Foreskin melanocyte (primary cell): ENCODE measurements at places on chromosomes 7 and 10.

DNA sequence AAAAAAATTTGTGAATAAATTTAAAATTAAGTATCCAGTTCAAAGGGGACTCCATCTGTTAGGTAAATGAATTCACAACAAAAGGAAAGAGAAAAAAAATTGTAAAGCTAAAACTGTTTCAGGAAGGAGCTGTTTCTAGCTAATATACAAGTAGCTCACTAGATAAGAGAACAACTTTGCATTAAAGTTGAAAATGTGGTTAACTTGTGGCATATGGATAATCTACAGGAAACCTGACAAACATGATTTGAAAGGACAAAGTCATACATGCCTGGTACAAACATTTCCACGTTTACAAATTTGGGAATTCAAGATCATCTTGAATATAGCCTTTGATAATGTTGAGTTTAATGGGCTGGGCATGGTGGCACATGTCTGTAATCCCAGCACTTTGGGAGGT lies 8.9 kb downstream of the NT5C3A start:
- DNase-seq, result no peak

- DNase-seq, result no peak
Measured at GRCh38 chr7:106868364-106868763, 3.3 kb downstream of the PIK3CG start.

GRCh38 chr7:134140889-134141867 lies 14.0 kb downstream of the LRGUK start:
- DNase-seq, result peak; percentile 38

DNA sequence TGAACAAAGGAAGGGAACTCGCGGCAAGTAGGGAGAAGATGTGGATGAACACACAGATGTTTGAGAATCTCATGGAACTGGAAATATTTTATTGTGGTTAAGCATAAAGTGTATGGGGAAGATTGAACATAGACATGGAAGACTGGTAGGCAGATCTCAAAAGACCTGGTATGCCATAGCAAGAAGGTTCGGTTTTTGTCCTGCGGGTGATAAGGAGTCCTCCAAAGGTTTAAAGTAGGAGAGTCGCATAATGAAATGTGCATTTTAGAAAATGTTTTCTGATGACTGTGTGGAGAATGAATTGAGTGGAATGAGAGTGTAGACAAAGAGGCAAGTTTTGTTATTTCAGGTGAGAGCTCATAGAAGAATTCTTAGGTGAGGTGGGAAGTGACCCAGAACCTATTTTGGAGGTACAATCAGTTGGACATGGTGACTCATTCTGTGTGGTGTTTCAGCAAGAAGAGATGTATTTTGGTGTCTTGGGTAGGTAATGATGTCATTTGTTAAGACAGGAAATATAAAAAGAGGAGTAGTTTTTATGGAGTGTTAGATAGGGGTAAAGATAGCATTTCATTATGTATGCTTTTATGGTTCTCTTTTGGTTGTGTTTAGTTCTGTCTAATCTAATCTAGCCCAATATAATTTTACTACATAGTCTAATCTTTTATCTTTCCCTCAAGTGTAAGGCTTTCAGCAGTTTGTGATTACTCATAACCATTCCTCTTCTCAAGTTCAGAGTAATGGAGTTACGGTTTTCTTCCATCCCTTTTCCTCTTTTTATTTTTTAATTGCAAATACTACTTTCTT lies 239.2 kb downstream of the EXOC4 start:
- DNase-seq, result no peak

DNA sequence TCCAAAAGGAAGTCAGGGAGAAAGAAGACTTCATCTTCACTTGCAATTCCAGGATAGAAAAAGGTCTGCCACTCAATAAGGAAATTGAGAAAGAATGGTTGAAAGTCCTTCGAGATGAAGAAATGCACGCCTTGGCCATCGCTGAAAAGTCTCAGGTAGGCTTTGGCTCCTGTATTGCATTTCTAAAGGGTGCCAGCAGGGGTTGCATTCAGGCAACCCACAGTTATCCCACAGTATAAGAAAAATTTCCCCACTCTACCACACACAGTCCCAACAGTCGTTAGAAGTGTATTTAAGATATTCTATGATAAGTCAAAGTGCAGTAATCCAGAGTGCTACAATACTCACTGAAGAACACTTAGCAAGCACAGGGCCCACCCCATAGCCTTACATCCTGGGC lies 93.4 kb upstream of the FGL2 start:
- DNase-seq, result no peak

DNA sequence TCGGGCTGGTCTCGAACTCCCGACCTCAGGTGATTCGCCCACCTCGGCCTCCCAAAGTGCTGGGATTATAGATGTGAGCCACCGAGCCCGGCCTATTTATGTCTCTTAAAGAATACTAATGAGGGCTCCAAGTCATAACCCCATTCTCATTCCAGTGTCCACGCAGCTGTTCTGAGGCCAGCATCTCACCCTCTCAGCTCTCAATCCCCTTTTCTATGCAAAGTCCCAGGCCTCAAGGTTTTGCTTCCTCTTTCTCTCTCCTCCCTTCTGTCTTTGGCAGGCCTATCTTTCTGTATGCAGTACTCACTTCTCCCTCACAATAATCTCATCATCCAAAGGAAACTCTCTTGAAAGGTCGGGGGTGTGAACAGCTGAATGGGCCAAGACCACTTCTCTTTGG lies 28.0 kb upstream of the VSIR start:
- no peak for DNase-seq

- DNase-seq, result no peak
Measured at GRCh38 chr7:88299126-88299525, 7.6 kb downstream of the STEAP4 start.

- DNase-seq, result no peak
Measured at GRCh38 chr10:116049974-116050304, 223.1 kb downstream of the GFRA1 start.

DNA sequence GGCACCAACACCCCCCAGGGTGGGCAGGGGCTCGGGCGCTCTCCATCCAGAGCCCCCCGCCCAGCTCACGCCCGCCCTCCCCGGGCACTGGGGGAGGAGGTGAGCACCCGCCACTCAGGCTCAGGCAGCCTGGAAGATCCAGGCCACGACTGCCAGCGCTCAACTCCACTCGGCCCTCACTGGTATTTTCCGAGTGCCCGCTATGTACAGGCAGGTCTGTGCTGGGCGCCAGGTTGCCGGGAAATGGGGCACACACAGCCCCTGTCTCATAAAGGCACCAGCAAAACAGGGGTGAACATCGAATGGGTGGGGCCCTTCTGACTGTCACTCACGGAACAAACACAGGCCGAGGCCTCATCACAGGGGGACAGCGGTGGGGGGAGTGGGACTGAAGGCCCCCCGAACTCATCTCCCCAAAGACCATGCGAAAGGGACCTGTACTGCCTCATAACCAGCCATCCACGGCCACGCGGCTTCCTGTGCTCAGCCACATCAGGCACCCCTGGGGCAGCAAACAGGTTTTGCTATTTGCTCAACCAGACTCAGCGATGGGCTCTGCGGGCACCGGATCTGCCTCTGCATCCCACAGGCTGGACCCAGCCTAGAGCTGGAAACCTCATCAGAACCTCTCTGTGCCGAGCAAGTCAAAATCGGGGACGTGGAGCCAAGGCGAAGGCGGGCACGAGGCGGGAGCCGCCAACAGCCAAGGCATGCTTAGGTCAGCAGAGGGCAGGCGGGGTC lies 98.7 kb upstream of the DNAAF5 start:
- no peak for DNase-seq

DNA sequence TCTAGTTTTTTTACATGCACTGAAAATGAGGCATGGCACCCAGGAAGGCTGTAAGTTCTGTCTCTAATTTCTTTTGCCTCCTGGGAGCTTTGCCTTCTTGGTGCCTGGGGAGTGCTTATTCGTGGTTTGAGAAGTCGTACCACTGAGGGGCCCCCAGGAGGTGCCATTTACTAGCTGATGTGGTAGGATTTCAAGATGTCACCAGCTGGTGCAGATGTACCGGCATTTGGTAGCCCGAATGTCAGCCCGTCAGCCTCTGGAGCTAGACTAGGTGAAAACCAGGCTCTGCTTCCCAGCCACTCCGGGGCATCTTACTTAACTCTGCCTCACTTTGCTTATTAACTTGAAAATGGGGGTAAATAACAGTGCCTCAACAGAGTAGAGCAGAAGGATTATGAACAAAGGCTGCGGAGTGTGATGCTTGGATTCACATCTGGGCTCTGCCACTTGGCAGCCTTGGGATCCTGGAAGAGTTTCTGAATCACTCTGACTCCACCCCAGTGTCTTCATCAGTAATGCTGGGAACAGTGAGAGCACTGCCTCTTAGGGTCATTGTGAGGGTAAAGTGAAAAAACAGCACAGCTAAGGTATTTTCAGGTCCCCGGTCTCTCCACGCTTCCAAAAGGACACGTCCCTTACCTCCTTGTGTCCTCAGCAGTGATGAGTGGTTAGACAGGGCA lies 31.4 kb upstream of the BTBD16 start:
- DNase-seq, result no peak

GRCh38 chr7:20021066-20021465 lies 196.1 kb downstream of the MACC1 start:
- no peak for DNase-seq

GRCh38 chr10:59266321-59266720 lies 89.9 kb downstream of the PHYHIPL start:
- no peak for DNase-seq

DNA sequence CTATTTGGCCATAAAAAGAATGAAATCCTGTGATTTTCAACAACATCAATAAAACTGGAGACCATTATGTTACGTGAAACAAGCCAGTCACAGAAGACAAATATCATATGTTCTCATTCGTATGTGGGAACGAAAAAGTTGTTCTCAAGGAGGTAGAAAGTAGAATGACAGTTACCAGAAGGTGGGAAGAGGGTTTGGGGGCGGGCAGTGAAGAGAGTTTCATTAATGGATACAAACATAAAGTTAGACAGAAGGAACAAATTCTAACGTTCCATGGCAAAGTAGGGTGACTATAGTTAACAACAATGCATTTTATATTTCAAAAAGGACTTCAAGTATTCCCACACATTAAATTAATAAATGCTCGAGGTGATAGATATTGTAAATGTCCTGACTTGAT lies 97.4 kb downstream of the ZPBP start:
- no peak for DNase-seq

DNA sequence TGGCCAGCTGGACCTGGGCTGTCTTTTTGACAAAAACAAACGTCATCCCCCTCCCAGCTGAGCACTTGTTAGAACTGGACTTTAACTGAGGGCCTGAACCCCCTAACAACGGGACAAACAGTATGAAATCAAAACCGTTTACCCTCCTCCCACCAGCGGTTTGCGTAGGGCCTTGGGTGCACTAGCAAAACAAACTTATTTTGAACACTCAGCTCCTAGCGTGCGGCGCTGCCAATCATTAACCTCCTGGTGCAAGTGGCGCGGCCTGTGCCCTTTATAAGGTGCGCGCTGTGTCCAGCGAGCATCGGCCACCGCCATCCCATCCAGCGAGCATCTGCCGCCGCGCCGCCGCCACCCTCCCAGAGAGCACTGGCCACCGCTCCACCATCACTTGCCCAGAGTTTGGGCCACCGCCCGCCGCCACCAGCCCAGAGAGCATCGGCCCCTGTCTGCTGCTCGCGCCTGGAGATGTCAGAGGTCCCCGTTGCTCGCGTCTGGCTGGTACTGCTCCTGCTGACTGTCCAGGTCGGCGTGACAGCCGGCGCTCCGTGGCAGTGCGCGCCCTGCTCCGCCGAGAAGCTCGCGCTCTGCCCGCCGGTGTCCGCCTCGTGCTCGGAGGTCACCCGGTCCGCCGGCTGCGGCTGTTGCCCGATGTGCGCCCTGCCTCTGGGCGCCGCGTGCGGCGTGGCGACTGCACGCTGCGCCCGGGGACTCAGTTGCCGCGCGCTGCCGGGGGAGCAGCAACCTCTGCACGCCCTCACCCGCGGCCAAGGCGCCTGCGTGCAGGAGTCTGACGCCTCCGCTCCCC lies at the start of gene IGFBP1:
Gene IGFBP1, plus strand, starts transcription at position 304 of the 808 bp plus-strand sequence. Its CDS starts 165 bp downstream, at position 469.
- DNase-seq, result no peak

DNA sequence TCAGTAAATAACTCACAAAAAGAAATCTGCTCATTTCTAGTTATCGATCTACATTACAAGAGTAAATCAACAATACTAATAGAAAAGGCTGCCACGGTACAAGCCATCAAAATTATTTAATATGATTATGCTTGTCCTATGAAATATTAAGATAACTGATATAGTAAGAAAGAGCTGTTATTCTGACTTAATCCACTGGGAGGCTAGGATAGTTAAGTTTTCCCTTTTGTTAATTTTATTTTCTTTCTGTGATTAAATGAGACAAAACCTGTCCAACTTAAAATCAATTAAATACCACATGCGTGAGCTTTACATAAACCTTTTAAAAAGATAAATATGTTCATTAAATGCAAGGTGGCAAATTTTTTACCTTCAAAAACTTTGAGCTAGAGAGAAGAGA lies 114.8 kb downstream of the LMBR1 start:
- no peak for DNase-seq

DNA sequence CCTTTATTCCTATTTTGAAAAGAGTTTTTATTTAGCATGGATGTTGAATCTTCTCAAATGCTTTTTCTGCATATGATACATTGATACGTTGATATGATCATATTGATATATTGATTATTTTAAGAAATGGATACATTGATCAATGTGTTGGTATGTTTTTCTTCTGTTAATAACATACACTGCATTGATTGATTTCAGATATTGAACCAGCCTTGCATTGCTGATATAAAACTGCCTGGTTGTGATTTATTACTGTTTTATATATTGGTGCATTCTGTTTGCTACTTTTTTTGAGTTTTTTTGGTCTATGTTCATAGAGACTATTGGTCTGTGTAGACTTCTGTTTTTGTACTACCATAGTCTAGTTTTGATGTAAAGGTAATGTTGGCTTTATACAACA lies 26.8 kb upstream of the RABGEF1 start:
- no peak for DNase-seq

DNA sequence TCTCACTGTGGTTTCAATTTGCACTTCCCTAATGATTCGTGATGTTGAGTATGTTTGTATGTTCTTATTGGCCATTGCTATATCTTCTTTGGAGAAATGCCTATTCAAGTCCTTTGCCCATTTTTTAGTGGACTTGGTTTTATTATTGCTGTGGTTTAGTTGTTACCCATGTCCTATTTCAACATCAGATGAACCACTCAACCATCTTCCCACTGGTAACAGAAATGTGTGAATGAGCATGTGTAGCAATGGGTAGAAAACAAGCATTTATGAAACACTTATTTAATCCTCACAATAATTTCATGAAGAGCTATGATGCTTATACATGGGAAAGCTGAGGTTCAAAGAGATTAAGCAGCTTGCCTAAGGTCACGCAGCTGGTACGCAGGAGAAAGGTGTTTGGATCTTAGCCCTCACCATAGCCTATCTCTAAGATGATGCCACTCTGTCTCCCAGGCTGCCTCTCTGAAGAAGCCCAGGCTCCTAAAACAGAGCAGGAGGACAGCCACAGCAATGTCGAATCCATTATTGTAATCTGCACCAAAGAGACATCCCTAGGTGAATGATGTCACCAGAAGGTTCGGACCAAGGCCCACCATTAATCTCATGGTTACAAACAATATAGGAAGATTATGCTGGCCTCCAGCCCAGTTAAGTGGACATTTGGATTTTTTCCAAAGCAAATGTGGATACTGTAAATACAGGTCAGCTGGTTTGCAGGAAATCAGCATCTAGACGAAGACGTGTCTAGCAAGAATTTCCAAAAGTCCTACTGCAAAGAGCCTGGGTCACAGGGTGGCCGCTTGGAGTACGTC lies 447.6 kb upstream of the ZMIZ1 start:
- DNase-seq, result no peak
